ENCODE measurements at places on chromosomes 5 and 9. TPM values are rescaled to one million over a fixed set of nuclear protein-coding genes. Genes with fewer than 3 reads are reported as not detected.
A peak's percentile ranks its signal among the peaks of the same experiment; 100 is the strongest.

DNA sequence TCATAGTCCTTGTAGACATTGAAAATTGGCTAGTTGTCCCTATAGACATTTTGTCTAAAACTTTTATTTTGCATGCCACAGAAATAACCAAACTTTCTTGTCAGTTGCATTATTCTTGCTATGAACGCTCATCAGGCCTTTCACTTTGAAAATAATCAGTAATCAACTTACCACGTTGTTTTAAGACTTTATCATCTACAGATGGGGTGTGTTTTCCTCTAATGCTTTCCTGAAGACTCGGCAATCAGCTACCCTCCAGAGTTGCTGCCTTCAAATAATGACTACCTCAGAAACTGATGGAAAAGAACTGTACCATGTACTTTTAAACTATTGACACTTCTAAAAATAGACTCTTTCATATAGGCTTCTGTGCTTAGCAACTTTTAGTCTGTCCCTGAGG is 33.5 kb upstream of the HSPB3 start:
- no peaks in the 10 kb centered on the region for H3K4me1 ChIP-seq
- H3K4me3 ChIP-seq, result no peak overlapping the region
- DNase-seq, result no peak
- H3K27ac ChIP-seq, result no peak overlapping the region
- no peaks in the 10 kb centered on the region for H3K27me3 ChIP-seq
- H3K36me3 ChIP-seq, result no peaks in the 10 kb centered on the region

GRCh38 chr9:95127249-95128176 is 190.0 kb downstream of the FANCC start:
- H3K4me3 ChIP-seq, result no peak overlapping the region
- no peak overlapping the region for H3K27ac ChIP-seq
- no peaks in the 10 kb centered on the region for H3K36me3 ChIP-seq
- H3K27me3 ChIP-seq, result no peaks in the 10 kb centered on the region

- no peaks in the 10 kb centered on the region for H3K27me3 ChIP-seq
- H3K36me3 ChIP-seq, result peaks cover 47% of the 10 kb centered on the region
- DNase-seq, result no peak
- no peak overlapping the region for H3K4me3 ChIP-seq
Observed at GRCh38 chr9:125931211-125931610, 184.0 kb downstream of the PBX3 start.

- no peaks in the 10 kb centered on the region for H3K36me3 ChIP-seq
- no peaks in the 10 kb centered on the region for H3K4me1 ChIP-seq
- H3K27me3 ChIP-seq, result no peaks in the 10 kb centered on the region
- no peak overlapping the region for H3K4me3 ChIP-seq
- H3K27ac ChIP-seq, result no peak overlapping the region
Observed at GRCh38 chr9:18588002-18588401, 114.0 kb downstream of the ADAMTSL1 start.

DNA sequence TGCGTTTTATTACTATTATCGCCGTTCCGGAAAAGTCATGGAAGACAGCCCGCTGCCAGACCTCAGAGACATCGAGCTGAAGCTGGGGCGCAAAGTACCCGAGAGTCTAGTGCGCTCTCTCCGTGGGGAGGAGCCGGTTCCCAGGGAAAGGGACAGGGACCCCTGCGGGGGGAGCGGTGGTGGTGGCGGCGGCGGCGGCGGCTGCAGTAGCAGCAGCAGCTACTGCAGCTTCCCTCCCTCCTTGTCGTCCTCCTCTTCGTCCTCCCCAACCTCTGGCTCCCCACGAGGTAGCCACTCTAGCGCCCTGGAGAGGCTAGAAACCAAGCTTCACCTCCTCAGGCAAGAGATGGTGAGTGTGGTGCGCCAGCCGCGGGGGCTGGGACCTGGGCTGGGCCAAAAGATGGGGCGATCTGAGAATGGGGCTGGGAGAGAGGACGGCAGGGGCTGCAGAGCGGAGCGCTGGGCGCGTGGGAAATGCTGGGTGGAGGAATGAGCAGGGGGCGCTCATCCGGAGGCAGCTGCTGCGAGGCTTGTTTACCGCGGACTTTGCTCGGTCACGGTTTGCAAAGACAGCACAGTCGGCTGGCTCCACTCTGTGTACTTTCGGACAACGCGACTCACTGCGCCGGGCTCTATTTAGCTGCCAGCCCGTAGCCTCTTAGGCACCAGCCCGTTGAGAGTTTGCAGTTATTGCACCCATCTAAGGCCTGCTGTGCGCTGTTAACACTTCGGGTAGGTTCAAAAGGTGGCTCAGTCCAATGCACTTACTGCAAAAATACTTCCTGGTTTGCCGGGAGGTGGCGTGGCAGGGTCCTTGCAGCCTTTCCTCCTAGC is 1.1 kb downstream of the LURAP1L start:
- peak; percentile 93 for DNase-seq

- no peak for DNase-seq
- H3K27me3 ChIP-seq, result no peaks in the 10 kb centered on the region
- no peak overlapping the region for H3K4me3 ChIP-seq
- no peaks in the 10 kb centered on the region for H3K4me1 ChIP-seq
Observed at GRCh38 chr9:15813076-15813475, 260.2 kb downstream of the CCDC171 start.

DNA sequence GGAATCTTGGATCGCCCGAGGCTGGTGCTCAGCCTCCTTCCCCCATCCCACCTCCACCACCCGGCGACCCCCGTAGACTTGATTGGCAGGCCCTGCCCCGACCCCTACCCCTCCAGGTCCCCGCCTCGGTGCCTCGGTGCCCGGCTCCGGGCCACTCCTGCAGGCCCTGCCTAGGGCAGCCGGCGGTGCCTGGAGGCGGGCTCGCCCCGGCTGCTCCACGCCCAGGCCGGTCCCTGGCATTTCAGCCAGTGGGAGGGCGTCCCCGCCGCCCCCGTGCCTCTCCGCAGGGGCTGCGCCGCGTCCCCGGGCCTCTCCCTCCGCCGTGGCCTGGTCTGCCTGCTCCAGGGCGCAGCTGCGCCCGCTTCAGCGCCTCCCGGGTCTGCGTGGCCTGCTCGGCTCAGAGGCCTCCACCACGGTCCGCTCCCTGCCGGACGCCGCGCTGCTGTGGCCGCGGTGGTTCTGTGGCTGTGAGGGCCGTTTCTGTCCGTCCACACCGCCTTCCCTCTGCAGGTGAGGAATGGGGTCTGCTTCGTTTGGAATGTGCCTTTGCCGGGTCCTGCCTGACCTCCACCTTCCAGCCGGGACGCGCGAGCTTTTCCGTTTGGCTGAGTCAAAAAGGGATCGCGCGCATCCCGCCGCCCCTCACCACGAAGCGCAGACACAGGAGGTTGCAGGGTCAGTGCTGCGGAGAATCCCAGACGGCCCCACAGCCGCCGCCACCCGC is 48.3 kb upstream of the IRX4 start:
- H3K27ac ChIP-seq, result no peak overlapping the region
- H3K4me3 ChIP-seq, result peak overlapping the region; percentile 71
- DNase-seq, result peak; percentile 89
- peaks cover 44% of the 10 kb centered on the region for H3K27me3 ChIP-seq
- no peaks in the 10 kb centered on the region for H3K36me3 ChIP-seq
- no peaks in the 10 kb centered on the region for H3K4me1 ChIP-seq

DNA sequence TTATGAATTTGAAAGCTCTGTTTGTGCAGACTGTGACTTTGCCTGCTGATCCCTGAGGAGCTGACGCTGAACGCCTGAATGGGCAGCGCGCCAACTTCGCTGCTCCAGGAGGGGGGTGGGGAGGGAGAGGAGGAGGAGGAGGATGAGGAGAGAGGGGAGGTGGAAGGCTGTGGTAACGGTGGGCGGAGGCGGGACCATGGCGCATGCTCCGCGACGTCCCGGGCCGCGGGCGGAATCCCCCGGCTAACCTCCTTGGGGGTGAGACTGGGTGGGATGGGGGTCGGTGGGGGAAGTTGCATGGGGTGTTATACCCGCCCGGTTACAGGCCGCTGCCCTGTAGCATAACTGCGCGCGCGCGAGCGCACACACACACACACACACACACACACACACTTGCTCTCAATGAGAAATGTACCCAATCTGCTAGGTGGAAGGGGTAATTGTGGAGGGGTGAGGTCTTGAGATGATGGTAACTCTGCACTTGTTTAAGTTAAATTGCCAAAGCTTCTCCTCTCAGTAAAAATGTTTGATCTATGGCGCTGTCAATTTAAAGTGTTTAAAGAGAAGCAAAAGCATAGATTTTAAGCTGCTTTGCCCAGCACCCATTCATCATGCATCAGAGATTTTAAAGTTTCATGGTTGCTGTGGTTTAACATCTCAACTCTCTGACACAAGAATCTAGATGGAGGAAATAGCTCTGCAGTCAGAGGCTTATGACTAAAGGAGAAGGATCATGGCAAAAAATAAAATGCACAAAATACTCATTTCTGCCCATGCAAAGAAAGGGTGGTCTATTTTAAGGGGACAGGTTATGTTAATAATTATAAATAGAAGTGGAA is 76.6 kb upstream of the TBCA start:
- no peak overlapping the region for H3K27ac ChIP-seq
- peaks cover 69% of the 10 kb centered on the region for H3K27me3 ChIP-seq
- peak overlapping the region; percentile 84 for H3K4me3 ChIP-seq

- H3K4me3 ChIP-seq, result no peak overlapping the region
- no peak overlapping the region for H3K27ac ChIP-seq
Observed at GRCh38 chr5:16842896-16843295, 93.2 kb downstream of the MYO10 start.

- DNase-seq, result no peak
- no peak overlapping the region for H3K27ac ChIP-seq
- H3K4me3 ChIP-seq, result no peak overlapping the region
- no peaks in the 10 kb centered on the region for H3K27me3 ChIP-seq
- H3K4me1 ChIP-seq, result no peaks in the 10 kb centered on the region
Observed at GRCh38 chr5:13027874-13028273, 916.6 kb downstream of the DNAH5 start.

DNA sequence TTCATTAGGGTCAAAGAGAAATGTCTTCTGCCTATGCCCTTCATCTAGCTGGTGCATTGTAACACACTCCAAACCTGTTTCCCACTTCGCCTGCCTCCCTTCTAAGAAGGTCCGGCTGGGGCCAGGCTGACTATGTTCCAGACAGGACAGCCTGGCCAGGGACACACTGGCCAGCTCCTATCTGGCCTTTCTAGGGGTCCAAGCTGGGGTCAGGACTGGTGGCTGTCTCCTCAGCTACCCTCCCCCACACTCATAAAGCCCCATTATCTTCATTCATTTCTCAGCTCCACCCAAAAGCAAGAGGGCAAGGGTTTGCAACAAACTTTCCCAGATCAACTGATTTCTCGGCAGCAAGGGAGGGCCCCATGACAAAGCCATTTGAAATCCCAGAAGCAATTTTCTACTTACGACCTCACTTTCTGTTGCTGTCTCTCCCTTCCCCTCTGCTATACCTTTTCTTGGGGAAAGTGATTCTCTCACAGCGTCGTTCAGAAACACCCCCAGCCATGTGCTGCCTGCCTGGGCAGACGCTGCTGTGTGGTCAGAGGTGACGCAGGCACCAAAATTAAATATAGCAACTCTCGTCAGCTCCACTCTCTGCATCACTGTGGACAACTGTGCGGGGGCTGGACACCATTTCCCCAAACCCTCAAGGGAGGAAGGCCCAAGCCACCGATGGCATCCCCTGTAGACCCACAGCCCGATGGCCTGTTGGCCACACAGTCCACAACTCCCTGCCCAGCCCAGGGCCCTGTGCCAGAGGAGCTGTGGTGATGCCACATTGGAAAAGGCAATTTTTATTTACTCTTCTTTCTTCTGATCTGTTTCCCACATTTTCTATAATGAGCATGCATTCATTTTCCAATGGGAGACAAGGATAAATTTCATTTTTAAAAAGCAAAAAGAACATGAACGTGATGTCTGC is 6.1 kb downstream of the IL13 start:
- no peak for DNase-seq
- H3K27me3 ChIP-seq, result no peaks in the 10 kb centered on the region
- no peak overlapping the region for H3K4me3 ChIP-seq
- H3K27ac ChIP-seq, result no peak overlapping the region

DNA sequence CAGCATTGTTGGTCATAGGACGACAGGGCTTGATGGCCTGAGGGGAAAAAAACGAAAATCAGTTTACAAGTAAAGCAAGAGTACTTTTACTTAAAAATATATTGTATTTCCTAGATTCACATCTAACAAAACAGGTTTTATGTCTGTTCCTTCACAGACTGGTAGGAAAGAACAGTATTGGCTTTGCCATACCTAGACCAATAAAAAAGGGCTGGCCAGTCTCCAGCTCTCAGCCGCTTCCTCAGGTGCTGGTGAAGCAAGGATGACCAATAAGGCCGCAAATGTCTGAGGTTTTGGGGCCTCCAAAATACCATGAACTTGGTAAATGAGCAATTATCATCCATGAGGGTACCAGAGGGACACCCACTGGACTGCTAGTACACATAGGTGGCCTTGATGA is 36.6 kb downstream of the DROSHA start:
- no peak overlapping the region for H3K4me3 ChIP-seq
- no peaks in the 10 kb centered on the region for H3K27me3 ChIP-seq
- peaks cover 90% of the 10 kb centered on the region for H3K36me3 ChIP-seq
- DNase-seq, result no peak
- no peak overlapping the region for H3K27ac ChIP-seq

C5orf63 gene
- 0.49 TPM for total RNA-seq

PDE6A gene
- 0.15 TPM for total RNA-seq

SLCO6A1 gene
- 3.1 TPM for total RNA-seq

CFAP157 gene
- total RNA-seq, result 0.59 TPM

All from endodermal cell (in vitro differentiated cells).